ENCODE measurements at places on chromosomes 5 and 9. TPM values are rescaled to one million over a fixed set of nuclear protein-coding genes. Genes with fewer than 3 reads are reported as not detected.

DRD1 gene
- not detected for total RNA-seq

F2RL2 gene
- total RNA-seq: 0.09 TPM

FGFR4 gene
- total RNA-seq: 35.4 TPM

LHX3 gene
- total RNA-seq: 0.09 TPM

All from K562 (cell line).